DMS53 (cell line): ENCODE measurements at places on chromosomes 2 and 18.

GRCh38 chr2:157269922-157270321 is 12.4 kb downstream of the GALNT5 start:
- no peak for DNase-seq

DNA sequence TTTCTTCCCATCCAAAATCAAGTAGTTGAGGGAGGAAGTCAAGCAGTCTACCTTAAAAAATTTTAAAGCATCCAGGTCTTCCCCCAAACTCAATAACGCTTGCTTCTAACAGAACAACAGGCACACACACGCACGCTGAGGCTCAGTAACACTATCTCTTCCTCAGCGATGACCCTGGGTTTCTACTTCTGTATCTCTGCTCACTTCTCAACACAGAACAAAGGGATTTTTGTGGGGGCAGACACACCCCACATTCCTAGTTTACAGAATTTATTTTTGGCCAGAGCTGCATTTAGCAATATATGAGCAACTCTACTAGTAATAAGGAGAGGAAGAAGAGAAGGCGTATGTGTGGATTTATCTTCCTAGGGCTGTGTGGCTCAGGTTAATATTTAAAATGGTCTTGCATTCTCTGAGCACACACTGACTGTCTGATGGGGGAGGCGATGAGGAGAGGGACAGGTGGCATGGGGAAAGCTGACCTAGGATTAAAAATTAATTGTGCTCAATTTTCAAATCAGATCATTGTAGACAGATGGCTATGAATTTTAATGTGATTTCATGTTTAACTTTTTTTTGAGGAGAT is 71.3 kb upstream of the PPM1B start:
- DNase-seq, result peak; percentile 57

GRCh38 chr2:37831081-37831780 is 93.9 kb upstream of the RMDN2 start:
- DNase-seq, result no peak

GRCh38 chr2:101111262-101111838 is 39.8 kb downstream of the TBC1D8 start:
- peak; percentile 28 for DNase-seq

- DNase-seq, result no peak
These were observed 69.7 kb downstream of the ZNF521 start for GRCh38 chr18:25282282-25282681.

DNA sequence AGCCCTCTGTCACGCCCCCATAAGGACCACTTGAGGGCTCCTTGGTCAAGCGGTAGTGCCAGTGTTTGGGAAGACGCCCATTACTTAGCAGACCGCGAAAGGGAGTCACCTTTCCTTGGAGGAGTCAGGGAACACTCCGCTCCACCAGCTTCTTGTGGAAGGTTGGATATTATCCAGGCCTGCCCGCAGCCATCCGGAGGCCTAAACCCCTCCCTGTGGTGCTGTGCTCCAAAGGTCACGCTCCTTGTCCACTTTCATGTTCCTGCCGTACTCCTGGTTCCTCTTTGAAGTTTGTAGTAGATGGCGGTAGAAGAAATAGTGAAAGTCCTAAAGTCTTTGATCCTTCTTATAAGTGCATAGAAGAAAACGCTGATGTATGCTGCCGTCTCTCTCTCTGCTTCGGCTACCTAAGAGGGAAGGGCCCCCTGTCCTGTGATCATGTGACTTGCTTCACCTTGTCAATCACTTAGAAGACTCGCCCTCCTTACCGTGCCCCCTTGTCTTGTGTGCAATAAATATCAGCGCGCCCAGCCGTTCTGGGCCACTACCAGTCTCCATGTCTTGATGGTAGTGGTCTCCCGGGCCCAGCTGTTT is 1.7 kb upstream of the CATIP start:
- DNase-seq, result no peak

GRCh38 chr2:112074506-112074905 is 19.4 kb downstream of the TMEM87B start:
- no peak for DNase-seq

- no peak for DNase-seq
These were observed 227.5 kb downstream of the ANKRD30B start for GRCh38 chr18:14975431-14975830.
